GM19239 (cell line): ENCODE measurements at places on chromosomes 12 and 14.

- DNase-seq: no peak
These were observed 169.2 kb downstream of the GRIN2B start for GRCh38 chr12:13812168-13812567.

DNA sequence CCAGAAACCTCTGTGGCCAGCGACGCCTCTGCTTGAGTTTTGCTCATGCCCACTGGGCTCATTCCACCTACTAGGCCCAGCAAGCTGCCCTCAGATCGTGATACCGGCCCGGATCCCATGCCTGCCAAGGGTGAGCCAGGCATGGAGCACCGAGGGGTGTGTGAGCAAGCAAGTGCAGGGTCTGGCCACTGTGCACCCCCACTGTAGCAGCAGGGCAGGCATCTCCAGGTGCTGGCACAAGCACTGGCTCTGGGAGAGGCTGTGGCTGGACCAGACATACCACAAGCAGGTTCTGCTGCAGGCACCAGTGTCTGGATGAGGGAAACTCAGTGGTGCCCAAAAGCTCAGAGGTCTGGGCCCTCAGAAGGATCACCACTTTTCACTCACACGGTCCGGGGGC is 20.6 kb downstream of the FAM186A start:
- no peak for DNase-seq

DNA sequence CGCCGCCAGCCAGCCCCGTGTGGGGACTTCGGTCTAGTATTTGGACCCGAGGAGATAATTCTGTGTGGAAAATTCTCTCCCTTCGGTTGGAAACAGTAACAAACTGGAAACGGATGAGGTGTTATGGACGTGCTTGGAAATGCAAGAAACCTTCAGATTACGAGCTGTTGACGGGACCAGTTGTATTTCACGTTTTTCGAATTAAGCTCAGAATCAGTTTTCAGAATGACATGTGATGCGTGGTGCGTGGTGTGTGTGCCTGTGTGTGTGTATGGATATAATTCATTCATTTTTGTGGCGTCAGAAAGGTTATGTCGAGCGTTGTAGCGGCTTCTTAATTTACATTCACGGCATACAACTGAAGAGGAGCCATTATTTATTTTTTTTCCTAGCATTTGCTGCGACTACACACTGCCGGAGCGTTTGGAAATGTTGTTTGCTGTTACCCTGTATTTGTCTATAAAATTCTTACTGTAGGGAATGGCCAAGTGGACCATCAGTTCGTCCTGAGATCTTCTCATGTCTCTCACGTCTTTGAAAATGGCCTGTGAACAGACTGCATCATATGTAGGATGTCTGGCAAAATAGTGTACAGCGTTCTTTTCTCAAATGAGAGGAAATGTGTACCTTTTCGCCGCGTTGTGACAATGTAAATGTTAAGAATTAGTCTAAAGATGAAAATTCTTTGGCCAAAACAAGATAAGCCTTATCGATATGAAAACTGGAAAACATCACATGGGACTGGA is 1.3 kb downstream of the TRAF3 start:
- no peak for DNase-seq

DNA sequence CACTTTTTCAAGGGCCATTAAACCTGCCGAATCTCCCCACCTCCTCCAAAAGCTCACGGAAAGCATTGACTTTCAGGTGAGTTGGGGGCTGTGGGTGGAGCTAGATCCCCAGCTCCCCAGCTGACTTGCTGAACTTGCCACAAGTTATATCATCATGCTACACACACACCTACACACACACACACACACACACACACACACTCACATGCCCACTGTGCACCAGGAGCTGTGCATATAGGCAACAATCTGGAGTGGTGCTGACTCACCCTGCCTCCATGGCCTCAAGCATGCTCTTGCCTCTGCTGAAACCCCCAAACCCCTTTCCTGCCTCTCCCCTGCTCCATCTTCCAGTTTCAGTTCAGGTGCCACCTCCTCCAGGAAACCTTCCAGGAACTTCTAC is 26.1 kb downstream of the SERPINA3 start:
- no peak for DNase-seq

GRCh38 chr12:79725987-79726386 is 35.2 kb upstream of the PAWR start:
- DNase-seq: no peak

GRCh38 chr12:57215668-57216013 is 953 bp upstream of the NXPH4 start:
- peak; percentile 81 for DNase-seq

GRCh38 chr12:51889216-51890132 is 1.6 kb downstream of the ANKRD33 start:
- DNase-seq: no peak

GRCh38 chr12:48001505-48002413 is 2.5 kb downstream of the COL2A1 start:
- no peak for DNase-seq

DNA sequence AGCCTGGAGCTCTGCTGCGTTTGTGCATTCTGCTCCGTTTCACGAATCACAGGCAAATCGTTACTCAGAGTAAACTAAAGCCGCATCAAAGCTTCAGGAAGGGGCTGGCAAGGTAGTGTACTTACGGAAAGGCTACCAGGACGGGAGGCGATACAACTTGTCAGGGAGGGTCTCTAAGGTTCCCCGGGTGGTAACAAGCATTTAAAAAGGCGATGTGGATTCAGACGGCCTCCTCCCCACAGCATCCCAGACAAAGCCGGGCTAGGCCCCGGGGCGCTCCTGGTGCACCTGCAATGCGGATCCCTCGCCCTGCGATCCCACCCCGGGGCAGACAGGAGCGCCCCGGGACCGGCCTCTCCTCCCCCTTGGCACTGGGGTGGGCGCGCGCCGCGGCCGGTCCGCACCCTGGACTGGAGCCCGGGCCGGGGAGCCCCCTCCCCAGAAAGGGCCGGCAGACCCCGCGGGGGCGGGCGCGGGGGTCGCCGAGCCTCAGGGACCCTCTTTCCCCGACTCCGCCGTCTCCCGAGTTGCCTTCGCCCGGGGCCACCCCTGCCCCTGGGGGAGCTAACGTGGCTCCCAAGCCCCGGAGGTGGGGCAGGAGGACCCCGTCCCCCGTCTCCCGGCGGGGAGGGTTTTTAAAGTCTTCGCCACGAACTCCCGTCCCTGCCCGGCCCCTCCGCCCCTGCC is 718 bp downstream of the CCDC92 start:
- no peak for DNase-seq

GRCh38 chr12:75720812-75721641 is 209.6 kb upstream of the KRR1 start:
- no peak for DNase-seq
